Omental fat pad (tissue), 4 donors: ENCODE measurements at places on chromosomes 4 and X.

DNA sequence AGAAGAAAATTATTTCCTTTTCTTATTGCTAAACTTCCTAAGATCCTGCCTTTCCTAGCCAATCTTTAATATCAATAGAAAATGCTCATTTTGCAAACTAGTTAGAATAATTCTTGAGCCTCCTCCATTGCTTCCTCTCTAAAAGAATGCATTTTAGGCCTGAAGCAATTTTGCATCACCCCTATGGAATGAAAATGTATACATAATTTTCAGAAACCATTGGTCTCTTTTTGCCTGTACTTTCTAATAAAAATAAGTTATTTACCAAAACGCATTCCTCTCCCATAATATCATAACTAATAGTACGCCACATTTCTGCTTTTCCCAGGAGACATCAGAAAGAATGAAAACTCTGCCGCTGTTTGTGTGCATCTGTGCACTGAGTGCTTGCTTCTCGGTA is 1.7 kb downstream of the MUC7 start:
- no peak for DNase-seq

DNA sequence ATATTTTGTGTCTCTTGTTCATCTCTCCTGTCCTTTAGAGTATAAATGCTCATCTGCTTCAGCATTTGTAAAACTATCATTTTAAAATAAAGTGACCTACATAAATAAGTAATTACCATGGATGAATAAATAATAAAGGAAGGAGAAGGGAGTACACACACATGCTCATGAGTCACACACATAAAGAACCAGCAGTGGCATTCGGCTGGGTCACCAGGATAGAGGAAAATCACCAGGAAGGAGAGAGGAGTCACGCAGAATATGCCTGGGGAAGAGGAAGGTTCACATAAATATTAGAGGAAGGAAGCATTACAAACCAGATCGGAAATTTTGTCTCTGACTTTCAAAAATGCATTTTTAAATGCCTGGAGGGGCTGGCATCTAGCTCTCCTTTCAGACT is 38.5 kb upstream of the MED14 start:
- no peak for DNase-seq

DNA sequence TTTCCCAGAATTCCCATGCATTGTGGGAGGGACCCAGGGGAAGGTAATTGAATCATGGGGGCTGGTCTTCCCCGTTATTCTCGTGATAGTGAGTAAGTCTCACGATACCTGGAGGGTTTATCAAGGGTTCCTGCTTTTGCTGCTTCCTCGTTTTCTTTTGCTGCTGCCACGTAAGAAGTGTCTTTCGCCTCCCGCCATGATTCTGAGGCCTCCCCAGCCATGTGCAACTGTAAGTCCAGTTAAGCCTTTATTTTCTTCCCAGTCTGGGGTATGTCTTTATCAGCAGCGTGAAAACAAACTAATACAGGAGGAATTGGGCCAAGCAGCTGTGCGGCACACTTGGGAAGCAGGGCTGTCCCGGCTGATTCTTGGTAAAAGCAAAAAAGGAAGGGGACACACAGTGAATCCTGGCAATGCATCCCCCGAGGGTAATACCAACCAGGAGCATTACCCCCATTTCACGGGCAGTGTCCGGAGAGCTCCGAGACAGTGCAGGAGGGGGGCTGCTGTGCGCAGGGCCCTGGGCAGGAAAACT is 185.7 kb downstream of the AFAP1 start:
- DNase-seq, result no peak

- no peak for DNase-seq
Measured at GRCh38 chr4:173520921-173521466, 9.0 kb downstream of the HAND2 start.

DNA sequence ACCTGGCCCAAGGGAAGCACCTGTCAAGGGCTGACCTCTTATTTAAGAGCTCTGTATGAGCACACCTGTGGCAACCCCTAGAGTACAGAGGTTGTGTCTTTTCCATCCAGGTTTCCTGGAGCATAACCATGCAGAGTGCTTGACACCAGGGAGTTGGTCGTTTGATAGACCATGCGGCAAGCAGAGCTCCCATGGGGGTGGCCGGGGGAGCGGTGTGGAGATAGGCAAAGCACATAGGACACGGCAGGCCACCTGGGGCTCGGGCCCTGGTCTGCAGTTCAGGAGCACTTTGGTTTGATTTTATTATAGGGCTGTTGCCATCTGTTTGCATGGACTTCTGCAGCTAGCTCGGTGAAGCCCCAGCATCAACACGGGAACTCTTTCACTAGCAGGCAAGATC is 95.0 kb upstream of the MTM1 start:
- DNase-seq, result no peak

GRCh38 chr4:79886021-79886420 is 187.0 kb downstream of the ANTXR2 start:
- no peak for DNase-seq

- no peak for DNase-seq
Measured at GRCh38 chrX:4091046-4091760, 377.8 kb upstream of the PRKX start.

DNA sequence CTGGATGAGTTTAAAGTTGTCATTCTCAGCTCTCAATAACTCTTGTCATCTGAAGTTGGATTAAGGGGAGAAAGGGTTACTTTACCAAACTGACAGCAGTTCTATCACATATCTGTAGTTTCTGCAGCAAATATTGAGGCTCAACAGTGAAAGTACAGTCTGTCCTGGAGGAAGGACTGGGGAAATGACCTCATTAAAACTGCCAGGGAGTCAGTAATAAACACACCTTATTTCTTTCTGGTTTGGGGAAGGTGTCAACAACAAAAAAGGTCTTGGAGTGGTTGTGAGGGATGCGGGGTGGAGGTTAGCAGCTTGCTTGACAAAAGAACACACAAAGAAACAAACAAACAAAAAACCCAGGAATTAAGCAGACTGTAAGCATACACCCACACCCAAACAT is 1418.0 kb downstream of the STIM2 start:
- DNase-seq, result no peak

- no peak for DNase-seq
Measured at GRCh38 chr4:15188605-15189539, 186.6 kb downstream of the CPEB2 start.

DNA sequence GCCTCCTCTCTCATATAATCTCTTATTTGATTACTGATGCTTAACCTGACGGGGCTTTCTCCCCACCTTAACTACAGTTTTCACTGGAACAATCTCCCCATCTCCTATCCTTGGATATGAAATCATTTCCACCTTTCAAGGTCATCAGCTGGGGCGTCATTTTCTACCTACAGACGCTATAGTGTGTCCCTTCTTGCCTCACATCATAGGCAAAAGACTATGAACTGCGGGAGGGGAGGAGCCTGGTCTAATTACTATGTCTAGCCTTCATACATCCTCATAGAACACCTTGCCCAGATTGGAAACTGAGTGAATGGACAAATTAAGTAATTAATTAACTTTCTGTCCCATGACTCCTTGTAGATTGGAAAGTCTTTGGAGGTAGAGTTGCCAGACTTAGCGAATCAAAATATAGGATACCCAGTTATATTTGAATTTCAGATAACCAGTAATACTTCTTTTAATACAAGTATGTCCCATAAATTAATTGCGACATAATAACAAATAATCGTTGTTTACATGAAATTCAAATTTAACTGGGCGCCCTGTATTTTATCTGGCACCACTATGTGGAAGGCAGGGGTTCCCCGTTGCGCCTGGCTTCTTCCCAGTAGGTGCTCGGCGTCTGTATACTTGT is 752 bp upstream of the ATP6AP2 start:
- DNase-seq, result no peak

DNA sequence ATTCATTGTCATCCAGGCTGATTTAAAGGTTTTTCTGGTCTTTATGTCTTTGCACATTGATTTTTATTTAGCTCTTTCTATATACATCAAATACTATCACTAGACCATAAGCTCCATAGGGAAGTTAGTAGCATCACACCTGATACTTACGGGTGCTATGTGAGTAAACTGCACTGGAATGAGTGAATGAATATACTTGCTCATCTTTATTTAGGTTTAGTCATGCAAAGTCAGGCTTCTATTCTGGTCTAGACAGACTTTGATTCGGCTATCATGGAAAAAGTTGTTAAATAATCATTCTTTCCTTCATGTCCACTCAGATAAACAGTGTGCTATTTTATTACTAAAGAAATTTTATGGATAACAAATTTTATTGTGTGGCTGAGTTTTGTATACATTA is 457.8 kb upstream of the PCDH7 start:
- DNase-seq, result no peak

GRCh38 chrX:24355095-24355494 is 5.3 kb upstream of the SUPT20HL1 start:
- no peak for DNase-seq

GRCh38 chr4:27181693-27182092 is 321.1 kb downstream of the STIM2 start:
- DNase-seq, result no peak

DNA sequence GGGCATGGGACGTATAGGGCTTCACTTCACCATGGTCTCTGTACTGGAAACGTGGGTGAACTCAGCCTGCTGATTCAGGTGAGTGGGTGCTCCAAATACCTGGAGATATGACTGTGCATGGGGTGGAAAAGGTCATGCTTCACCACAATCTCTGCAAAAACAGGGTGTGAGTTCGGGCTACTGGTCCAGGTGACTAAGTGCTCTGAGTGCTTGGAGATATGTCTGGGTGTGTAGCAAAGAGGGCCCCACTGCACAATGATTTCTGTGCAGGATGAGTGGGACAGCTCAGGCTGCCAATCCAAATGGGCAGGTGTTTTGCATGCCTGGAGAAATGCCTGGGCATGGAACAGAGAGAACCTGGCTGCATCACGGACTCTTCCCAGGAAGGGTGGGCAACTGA is 11.2 kb upstream of the CPXCR1 start:
- no peak for DNase-seq

DNA sequence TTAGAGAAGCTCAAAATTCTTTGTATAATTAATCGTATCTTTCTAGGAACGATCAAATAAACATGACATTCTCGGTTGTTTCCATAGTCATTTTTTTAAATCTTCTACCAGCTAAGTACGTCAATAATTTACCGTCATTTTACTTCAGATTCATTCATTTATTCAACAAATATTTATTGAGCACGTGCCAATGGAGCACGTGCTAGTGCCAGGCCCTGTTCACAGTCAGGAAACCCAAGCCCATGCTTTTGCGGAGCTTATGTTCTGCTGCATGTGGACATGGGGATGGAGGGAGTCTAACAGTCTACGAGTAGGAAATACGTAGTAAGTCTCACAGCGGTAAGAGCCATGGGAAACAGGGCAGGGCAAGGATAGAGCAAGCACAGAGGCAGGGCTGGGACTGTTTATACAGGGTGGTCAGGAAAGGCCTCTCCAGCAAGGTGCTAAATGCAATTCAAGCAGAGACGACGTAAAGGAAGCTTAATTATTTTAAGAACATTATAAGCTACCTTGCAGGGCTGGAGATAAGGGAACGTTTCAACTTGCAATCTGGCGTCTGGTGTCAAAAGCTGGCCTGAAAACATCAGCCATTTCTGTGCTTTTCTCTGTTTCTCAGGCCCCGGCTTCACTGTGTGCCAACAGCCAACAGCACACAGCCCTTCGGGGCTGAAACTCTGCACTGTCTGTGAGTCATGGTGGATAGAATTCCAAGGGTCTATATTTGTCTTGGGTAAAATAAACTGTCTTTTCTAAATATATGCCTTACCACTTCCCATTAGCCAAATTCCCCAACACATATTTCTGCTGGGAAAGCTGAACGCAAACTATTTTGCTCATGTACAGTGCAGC is 517.1 kb upstream of the ZFP42 start:
- no peak for DNase-seq

DNA sequence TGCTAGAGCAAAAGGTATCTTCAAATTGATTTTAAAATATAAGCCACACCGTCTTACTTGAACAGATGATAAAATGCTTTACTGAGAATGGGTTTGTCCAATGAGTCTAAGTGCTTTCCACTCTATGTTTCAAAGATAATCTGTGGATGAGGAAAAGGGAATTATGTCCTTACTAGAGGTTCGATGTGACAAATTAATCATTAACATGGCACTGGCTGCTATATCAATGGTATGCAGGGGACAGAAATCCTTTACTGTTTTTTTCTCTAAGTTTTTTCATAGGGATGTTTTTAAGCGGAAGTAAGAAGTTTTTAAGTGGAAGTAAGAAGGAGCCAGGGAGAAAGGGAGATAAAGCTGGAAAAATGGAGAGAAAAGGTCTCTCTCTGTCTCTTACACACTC is 38.0 kb downstream of the MID1IP1 start:
- DNase-seq, result no peak

DNA sequence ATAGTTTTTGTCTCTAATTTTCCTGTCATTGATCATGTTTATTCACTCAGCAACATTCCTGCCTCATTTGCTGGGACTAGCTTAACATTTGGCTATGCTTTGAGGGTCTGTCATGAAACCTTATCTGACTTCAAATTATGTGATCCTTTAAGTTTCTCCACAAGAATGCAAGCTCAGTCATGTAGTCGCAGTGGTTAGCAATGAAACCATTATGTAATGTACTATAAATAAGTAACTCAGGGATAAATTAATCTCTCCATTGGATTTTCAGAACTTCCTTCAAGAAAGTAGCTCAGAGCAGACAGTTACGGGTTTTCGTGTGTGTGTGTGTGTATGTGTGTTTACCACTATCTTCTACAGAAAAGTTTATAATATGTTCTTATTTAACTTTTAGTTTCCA is 993.6 kb downstream of the ADGRL3 start:
- no peak for DNase-seq

GRCh38 chr4:100869276-100869675 is 351.5 kb upstream of the EMCN start:
- no peak for DNase-seq

DNA sequence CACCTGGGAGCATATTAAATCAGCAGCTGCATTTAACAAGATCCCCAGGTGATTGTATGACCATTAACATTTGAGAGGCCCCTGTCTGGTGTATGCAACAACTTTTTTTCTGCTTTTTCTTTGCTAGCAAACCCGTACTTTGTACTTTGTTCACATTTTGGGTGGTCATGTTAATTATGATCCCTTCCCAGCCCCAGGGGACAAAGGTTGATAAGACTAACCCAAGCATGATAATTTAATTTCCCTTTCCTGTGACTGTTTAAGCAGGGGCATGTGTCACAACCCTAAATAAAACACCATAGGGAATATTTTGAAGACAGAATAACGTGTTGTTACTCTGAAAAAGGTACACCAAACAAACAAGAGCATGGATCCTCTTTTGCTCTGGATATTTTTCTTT is 332.0 kb downstream of the PCDH18 start:
- no peak for DNase-seq

DNA sequence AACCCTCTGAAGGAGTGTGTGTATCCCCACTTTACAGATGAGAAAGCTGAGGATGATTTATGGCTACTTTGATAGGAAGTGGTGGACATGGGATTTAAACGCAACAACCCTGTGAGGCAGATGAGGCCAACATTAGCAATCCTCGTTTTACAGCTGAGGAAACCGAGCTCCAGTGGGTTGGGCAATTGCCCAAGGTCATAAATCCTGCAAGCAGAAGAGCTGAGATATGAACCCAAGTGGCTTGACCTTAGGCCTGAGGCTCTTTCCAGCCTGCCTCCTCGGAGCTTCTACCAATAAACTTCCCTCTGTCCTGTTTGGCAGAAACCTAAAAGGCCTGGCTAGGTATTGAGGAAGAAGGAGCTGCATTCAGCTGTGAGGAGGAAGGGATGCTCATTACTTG is 185.5 kb upstream of the RBPJ start:
- DNase-seq, result no peak

- DNase-seq, result no peak
Measured at GRCh38 chrX:50853399-50853798, 39.4 kb upstream of the SHROOM4 start.
